Mesendoderm (in vitro differentiated cells): ENCODE measurements at places on chromosomes 5 and 9.
A peak's percentile ranks its signal among the peaks of the same experiment; 100 is the strongest.

DNA sequence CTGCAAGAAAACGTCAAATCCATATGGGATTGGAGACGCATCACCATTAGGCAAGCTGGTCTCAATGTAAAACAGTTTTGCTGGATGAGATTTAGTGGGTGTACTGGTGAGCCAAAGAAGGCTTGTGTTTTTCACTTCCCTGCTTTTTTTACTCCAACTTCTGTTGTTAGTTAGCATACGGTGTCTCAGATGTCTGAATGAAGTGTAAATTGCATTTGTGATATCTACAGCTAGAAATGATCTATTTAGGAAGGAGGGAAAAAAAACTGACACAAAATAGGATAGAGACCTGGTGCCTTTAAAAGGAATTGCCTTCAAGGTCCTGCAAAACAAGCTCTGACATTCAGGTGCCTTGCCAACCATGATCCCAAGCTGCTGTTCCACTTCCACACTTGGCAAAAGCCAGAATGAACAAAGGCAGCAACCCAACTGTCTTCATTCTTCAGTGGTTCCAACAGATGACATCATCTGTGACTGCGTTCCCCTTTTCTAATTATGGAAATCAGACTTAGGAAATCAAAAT, 104.2 kb upstream of the RAI14 start:
- H3K36me3 ChIP-seq: no peaks in the 10 kb centered on the region
- H3K4me1 ChIP-seq: peaks cover 3% of the 10 kb centered on the region
- no peak overlapping the region for H3K27ac ChIP-seq
- no peak for DNase-seq
- H3K4me3 ChIP-seq: no peak overlapping the region
- no peaks in the 10 kb centered on the region for H3K27me3 ChIP-seq

DNA sequence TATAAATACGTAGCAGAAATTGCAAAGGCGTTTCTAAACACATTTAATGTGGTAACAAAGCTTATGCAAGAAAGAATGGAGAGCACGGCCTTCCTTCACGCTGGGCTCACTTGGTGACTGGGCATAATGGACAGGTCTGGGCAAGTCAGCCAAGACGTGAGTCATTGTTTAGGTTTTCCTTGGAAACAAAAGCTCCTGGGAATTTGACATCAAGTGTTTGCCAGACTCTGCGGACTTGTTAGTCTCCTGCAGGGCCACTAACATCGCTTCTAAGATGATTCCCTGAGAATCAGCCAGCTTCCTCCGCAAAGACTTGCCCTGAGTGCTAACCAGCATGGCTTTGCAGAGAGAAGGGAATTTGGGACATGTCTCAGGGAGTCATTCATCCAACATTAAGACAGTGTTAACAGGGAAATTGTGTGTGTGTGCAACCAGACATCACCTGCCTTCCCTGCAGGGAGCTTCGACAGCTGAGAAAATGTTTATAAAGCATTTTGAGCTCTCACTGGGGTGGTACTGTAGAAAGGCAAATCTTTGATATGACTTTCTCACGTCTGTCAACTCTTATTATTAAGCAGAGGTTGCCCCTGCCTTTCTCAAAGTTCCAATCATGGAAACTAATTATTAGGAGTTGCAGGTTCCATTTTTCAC, 182.5 kb downstream of the NTRK2 start:
- no peak overlapping the region for H3K4me3 ChIP-seq
- DNase-seq: peak; percentile 97
- H3K36me3 ChIP-seq: no peaks in the 10 kb centered on the region
- peak overlapping the region; percentile 75 for H3K27ac ChIP-seq
- peaks cover 2% of the 10 kb centered on the region for H3K4me1 ChIP-seq
- no peaks in the 10 kb centered on the region for H3K27me3 ChIP-seq

DNA sequence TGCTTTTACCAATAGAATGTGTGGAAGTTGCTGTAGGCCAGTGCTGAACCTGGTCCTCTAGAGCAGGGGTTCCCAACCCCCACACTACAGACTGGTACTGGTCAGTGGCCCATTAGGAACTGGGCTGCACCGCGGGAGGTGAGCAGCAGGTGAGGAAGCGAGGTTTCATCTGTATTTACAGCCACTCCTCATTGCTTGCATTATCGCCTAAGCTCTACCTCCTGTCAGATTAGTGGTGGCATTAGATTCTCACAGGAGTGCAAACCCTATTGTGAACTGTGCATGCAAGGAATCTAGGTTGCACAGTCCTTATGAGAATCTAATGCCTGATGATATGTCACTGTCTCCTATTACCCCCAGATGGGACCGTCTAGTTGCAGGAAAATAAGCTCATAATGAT, 6.1 kb upstream of the CCDC152 start:
- H3K4me1 ChIP-seq: no peaks in the 10 kb centered on the region
- no peak overlapping the region for H3K4me3 ChIP-seq
- no peak for DNase-seq

DNA sequence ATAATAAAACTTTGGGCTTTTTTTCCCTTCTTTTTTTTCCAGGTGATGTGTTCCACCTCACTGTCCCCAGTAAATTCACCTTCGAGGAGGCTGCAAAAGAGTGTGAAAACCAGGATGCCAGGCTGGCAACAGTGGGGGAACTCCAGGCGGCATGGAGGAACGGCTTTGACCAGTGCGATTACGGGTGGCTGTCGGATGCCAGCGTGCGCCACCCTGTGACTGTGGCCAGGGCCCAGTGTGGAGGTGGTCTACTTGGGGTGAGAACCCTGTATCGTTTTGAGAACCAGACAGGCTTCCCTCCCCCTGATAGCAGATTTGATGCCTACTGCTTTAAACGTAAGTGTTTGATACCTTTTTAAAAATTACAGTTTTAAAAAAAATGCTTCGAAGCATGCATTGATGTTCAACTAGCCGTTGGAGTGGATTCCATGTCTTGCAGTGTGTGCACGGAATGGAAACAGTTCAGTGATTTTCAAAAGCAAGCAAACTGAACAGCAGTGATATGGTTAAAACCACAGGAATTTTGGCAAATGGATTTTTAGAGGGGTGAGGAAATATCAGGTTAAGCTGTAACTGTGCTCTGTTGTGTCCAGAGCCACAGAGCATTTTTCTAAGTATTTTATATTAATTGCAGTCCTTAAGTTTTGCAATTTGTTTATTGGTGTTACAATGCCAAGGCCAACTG, 40.7 kb downstream of the VCAN start:
- no peak overlapping the region for H3K27ac ChIP-seq
- H3K4me3 ChIP-seq: no peak overlapping the region
- H3K27me3 ChIP-seq: no peaks in the 10 kb centered on the region
- no peaks in the 10 kb centered on the region for H3K4me1 ChIP-seq
- no peaks in the 10 kb centered on the region for H3K36me3 ChIP-seq

- DNase-seq: no peak
- H3K27ac ChIP-seq: no peak overlapping the region
- no peaks in the 10 kb centered on the region for H3K27me3 ChIP-seq
Measured at GRCh38 chr9:88980740-88981203, 10.5 kb upstream of the S1PR3 start.

DNA sequence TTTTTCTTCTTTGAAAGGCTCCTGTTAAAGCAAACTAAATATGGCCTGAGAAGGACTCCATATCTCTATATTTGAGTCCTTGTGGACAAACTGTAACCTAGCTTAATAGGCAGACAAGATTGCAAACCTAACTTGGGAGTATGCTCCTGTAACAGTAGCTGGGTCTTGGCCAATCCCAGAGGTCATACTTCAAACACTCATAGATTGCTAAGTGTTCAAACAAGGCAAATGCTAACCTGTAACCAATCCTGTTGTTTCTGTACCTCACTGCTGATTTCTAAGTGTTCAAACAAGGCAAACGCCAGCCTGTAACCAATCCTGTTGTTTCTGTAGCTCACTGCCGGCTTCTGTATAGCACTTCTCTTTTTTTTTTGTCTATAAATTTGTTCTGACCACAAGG, 50.6 kb upstream of the CLK4 start:
- H3K4me3 ChIP-seq: no peak overlapping the region
- no peaks in the 10 kb centered on the region for H3K27me3 ChIP-seq
- DNase-seq: no peak
- H3K27ac ChIP-seq: no peak overlapping the region
- no peaks in the 10 kb centered on the region for H3K36me3 ChIP-seq

DNA sequence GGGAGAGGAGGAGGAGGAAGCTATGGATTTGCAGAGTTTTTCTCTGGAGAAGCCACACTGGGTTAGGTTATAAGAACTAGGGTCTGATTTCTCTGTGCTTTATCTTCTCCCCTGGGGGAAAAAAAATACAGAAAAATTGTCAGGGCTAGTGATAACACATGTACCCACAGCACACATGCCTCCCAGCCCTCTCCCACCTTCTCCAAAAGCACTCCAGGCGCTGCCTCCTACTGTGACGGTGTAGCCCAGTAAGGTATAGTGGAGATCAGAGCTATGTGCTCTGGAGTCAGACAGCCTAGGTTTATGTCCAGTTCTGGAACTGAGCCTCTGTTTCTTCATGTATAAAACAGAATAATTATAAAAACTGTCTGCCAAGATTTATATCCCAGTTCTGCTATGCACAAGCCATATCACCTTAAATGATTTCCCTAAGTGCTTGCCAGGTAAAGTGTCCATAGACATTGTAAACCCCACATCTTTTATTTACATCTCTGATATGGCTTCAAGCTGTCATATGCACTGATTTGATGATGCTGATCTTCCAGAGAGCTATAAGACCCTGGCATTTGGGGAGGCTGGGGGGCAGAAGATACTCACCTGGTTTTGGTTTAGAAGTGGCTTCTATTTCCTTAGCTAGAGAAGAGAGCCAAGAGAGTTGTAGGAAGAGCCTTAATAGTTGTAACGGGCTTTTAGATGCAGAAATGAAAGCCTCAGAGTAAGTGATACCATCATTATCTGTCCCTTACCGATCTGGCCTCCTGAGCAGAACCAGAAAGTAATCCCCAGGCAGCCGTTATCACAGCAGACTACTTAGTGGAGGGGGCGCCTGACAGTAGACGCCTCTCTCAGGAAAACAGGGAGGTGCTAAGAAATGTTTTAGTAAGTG, 7.6 kb downstream of the SLC1A3 start:
- H3K27ac ChIP-seq: no peak overlapping the region
- H3K36me3 ChIP-seq: no peaks in the 10 kb centered on the region
- no peaks in the 10 kb centered on the region for H3K27me3 ChIP-seq
- no peak overlapping the region for H3K4me3 ChIP-seq
- DNase-seq: peak; percentile 71

GRCh38 chr5:163306421-163306820, 131.0 kb upstream of the CCNG1 start:
- H3K4me1 ChIP-seq: no peaks in the 10 kb centered on the region
- H3K27me3 ChIP-seq: no peaks in the 10 kb centered on the region
- no peak overlapping the region for H3K27ac ChIP-seq
- no peak overlapping the region for H3K4me3 ChIP-seq
- peak; percentile 41 for DNase-seq

- no peak overlapping the region for H3K27ac ChIP-seq
- H3K36me3 ChIP-seq: no peaks in the 10 kb centered on the region
- no peaks in the 10 kb centered on the region for H3K4me1 ChIP-seq
- no peaks in the 10 kb centered on the region for H3K27me3 ChIP-seq
- H3K4me3 ChIP-seq: no peak overlapping the region
Measured at GRCh38 chr9:34493972-34494535, 28.7 kb downstream of the ENHO start.

DNA sequence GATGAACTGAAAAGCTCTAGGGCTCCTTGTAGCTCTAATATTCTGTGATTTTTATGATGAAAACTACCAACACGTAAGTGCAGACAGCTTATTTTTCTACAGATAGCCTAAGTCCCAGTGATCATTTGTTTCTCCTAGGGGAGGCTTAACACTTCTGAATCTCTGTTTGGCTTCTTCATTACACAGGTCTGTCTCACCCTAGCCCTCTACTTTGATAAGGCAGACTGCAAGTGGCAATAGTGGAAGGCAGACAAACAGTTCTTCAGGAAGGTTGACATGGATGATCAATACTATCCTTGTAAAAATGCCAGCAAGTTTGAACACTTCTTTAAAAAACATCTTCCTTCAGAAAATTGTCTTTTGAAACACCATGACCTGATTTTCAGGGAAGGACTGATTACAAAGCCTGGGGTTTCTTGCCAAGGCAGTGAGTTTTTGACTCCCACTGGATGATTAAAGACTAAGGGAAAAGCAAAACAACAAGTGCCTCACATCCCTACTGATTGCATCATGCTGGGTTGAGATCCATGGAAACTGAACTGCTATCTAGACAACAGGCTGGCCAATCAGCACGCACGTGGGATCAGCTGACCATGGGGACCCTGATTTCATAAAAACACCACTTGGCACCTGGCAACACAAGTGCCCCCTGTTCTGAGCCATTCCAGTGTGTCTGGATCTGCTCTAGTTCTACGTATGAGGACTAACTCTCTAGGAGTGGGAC, 212.2 kb downstream of the SMARCA2 start:
- no peaks in the 10 kb centered on the region for H3K27me3 ChIP-seq
- H3K4me1 ChIP-seq: no peaks in the 10 kb centered on the region
- no peaks in the 10 kb centered on the region for H3K36me3 ChIP-seq
- H3K27ac ChIP-seq: no peak overlapping the region
- DNase-seq: peak; percentile 72
- no peak overlapping the region for H3K4me3 ChIP-seq

DNA sequence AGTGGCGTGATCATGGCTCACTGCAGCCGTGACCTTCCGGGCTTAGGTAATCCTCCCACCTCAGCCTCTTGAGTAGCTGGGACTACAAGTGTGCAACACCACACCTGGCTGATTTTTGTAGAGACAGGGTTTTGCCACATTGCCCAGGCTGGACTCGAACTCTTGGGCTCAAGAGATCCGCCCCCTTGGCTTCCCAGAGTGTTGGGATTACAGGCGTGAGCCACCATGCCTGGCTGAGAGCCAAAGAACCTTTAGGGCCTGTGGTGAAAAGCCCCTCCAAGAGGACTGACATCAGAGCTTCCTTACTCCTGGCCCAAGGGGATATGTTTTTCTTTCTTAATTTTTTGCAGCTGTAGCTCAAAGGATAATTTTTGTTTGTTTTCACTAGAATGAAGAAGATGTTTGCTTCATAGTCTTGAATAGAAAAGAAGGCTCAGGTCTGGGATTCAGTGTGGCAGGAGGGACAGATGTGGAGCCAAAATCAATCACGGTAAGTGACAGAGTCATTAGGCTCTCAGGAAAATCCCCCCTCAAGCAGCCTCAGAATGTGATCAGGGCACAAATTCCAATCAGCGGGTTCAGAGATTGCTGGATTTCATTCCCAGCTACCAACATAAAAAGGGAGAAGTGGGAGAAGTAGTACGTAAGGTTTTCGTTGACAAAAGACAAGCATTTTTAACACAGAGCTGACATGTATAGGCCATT, 77.1 kb downstream of the GOLPH3 start:
- H3K27ac ChIP-seq: no peak overlapping the region
- H3K4me3 ChIP-seq: no peak overlapping the region
- peaks cover 9% of the 10 kb centered on the region for H3K36me3 ChIP-seq
- DNase-seq: no peak
- H3K27me3 ChIP-seq: no peaks in the 10 kb centered on the region

DNA sequence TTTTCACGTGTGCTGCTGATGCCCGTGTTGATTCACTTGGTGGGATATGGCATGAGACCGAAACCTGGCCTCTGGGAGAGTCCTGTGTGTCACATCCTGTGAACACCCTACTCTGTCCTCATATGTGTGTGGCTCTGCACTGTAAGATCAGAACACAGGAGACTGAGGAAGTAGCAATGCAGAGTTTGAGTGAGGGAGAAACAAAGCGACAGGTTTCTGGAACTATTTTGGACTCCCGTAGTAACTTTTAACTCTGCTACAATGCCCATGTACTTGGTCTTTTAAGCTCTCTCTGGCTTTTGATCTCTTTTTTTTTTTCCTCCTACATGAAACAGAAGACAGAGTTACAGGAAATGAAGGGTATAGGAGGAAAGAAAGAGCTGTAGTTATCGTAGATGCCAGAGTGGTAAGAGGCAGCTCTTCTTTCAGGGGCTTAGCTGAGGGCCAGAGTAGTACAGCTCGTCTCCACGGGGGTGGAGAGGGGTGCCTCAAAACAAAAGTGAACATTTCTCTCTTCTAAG, 26.6 kb downstream of the GRAMD2B start:
- H3K4me1 ChIP-seq: peaks cover 4% of the 10 kb centered on the region
- no peaks in the 10 kb centered on the region for H3K27me3 ChIP-seq
- no peaks in the 10 kb centered on the region for H3K36me3 ChIP-seq
